ENCODE measurements at places on chromosomes 7 and 10.

DNA sequence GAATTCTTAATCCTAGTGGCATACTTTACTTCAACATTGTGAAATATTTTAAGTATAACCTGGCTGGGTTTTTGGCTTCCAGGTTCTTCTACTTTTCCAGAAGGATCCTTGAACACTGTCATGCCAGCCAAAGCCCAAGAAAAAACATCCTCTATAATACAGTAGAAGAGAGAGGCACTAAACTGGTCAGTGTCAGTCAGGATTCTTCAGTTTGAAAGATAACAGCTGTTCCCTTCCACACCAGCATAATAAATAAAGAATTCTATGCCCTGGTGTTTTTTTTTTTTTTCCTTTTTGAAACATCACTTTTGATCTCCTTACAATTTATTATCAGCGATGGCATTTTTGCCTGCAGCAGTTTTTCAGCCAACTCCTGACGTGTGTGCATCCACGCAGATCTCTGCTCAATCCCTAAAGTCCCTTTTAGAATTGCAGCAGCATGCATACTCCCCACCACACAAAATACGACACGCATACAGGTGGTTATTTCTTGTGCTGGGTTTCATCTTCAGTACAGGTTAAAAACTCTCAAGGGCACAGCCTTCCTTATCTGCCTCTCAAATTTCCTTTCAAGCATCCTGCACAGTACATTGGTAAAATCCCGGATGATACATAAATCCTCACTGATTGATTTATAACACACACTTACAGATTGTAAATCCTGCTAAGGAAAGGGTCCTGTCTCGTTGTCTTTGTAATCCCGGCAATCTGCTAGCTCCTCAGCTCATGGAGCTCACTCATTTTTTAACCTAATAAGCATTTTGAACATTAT is 100.2 kb downstream of the TPK1 start:
- no peak for DNase-seq

DNA sequence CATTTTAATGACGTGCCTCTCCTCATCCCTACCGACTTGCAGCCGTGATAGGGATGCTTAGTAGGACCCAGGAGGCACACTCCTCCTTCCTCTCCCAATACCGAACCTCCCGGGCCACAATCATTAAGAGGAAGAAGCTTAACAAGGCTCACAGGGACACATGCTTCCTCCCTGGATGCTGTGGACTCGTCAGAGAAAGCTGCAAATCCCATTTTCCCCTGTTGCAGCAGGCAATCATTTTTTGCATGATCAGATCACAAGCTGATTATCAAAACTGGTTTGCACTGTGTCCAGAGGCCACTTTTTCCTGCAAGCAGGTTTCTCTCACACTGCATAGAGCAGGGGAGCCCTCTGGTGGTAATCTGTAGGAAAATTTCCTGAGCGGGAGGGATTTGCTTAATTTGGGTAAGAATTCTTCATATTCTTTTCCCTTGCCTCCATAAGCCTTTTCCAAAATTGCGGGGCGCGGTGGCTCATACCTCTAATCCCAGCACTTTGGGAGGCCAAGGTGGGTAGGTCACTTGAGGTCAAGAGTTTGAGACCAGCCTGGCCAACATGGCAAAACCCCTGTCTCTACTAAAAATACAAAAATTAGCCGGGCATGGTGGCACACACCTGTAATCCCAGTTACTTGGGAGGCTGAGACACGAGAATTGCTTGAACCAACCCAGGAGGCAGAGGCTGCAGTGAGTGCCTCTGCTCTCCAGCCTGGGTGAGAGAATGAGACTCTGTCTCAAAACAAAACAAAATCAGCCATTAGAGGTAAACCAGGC is 16.1 kb upstream of the LAMB4 start:
- peak; percentile 21 for DNase-seq

DNA sequence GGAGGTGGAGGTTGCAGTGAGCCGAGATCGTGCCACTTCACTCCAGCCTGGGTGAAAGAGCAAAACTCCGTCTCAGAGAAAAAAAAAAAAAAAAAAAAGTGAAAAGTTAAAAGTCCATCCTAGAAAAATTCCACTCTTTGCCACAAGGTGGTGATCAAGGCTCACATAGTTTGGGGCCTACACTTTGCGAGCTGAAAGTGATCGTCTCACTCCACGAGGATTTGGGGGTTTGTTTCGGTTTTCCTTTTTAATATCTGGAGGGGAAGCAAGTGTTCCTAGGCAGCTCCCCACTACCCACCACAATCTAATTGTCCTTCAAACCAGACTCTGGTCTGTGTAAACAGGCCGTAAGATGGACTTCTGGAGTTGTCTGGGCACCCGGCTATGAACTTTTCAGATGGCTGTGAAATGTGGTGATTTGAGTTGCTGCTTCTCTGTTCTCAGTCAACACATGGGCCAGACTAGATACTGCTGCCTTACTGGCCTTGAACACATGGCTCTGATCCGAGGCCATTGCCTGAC is 27.1 kb downstream of the PRLHR start:
- DNase-seq, result no peak

GRCh38 chr10:59245686-59246085 is 69.2 kb downstream of the PHYHIPL start:
- no peak for DNase-seq

DNA sequence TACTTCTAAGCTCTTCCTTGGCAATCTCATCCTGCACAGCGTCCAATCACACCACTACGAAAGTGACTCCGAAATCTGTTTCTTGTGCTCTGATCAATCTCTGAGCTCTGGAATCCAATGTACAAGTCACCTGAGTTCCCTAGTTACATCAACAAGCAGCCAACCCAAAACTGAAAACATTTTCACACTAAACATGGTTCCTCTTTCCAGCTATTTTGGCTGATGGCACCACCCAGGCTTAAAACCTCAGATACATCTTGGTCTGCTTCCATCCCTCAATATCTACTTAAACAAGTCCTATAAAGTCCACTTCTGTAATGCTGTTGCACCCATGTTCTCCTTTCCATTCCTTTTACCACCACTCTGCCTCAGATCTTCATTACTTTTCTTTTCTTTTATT is 3.6 kb downstream of the BLOC1S2 start:
- DNase-seq, result no peak

GRCh38 chr10:121734589-121735045 is 136.4 kb upstream of the FGFR2 start:
- no peak for DNase-seq

- DNase-seq, result peak; percentile 72
Observed at GRCh38 chr10:121154846-121155245, 303.7 kb downstream of the WDR11 start.

GRCh38 chr10:130175074-130175473 is 38.9 kb downstream of the GLRX3 start:
- no peak for DNase-seq

- DNase-seq, result no peak
Observed at GRCh38 chr10:12679636-12680035, 321.9 kb downstream of the CCDC3 start.

DNA sequence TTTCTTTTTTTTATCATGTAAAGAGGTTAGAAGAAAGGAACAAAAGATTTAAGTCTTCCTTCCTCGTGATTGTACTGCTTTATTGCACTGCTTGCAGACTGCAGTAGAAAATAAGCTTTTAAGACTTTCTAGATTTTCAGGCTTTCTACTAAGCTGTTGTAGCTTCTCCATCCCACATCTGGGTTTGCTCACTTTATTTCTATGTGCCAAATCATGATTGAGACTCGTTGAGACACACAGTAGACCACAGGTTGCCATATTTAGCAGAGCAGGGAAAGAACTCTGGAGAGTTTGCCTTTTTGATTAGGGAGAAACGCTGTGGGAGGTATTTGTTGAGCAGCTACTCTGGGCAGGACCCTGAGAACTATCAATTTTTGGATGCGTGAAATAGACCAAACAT is 89.2 kb upstream of the BTBD16 start:
- no peak for DNase-seq

DNA sequence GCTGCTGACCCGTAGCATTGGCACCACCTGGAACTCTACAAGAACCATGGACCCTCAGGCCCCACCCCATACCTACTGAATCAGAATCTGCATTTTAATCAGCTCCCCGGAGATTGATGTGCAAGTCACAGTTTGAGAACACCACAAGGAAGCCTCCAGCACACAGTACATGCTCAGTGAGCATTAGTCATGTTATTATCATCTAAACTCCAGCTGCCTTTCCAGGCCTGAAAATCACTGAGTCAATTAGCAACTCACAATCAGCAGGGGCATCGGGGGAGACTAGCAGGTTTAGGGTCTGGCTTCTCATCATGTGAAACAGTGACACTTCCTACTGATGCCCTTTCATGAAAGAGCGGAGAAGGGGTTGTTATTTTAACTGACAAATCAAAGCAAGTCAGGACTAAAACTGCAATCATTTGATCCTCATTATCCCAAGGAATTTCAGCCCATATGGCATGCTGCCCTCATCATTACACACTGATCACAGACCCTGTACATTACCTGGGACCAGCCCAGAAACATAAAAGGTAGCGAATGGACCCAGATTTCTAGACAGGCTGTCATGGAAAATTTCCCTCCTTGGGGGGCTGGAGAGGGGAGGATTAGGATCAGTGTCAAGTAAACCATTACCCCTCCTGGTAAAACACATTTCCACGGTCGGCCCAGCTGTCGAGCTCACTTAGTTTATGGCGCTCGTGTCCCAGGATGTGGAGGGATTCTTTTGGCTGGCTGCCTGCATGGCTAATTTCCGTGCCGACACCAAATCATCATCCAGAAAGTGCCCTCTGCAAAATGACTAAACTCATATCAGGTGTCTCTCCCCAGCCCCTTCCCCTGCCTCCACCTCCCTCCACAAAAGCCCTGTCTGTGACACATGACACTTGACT is 122.8 kb downstream of the PRLHR start:
- no peak for DNase-seq

GRCh38 chr10:105025092-105025491 is 384.0 kb downstream of the SORCS3 start:
- DNase-seq, result no peak

DNA sequence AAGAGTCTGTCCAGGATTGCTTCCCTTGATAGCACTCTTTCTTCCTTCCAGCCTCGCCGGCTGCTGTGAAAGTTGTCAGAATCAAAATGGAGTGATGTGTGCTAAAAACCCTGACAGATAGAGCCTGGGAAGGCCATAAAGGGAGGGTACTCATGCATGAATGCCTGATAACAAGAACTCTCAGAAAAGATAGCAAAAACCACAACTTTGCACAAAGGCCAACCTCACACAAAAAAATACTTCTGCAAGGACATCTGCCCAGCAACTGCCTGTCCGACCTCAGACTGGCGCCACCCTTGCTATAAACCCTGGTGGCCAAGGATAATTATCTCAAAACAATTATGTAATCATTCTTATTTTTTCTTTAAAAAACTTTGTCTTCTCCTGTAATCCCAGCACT is 133.2 kb upstream of the SVIL start:
- no peak for DNase-seq

- no peak for DNase-seq
Observed at GRCh38 chr10:84214612-84215235, 10.6 kb downstream of the LRIT2 start.

DNA sequence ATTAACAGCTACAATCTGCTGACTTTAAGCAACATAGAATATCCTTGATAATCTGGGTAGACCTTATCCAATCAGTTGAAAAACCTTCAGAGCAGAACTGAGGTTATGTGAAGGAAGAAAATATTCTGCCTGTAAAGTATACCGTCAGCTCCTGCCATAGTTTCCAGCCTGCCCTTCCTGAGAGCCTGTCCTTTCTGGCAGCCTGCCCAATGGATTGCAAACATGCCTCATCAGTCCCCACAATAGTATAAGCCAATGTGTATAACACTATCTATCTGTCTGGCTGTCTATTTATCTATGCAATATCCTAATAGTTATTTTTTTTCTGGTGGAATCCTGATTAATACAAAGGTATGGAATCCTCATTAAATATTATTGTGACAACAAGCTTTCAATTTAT is 489.2 kb upstream of the KCND2 start:
- DNase-seq, result peak; percentile 59

GRCh38 chr10:665579-666091 is 23.8 kb downstream of the DIP2C start:
- DNase-seq, result no peak

DNA sequence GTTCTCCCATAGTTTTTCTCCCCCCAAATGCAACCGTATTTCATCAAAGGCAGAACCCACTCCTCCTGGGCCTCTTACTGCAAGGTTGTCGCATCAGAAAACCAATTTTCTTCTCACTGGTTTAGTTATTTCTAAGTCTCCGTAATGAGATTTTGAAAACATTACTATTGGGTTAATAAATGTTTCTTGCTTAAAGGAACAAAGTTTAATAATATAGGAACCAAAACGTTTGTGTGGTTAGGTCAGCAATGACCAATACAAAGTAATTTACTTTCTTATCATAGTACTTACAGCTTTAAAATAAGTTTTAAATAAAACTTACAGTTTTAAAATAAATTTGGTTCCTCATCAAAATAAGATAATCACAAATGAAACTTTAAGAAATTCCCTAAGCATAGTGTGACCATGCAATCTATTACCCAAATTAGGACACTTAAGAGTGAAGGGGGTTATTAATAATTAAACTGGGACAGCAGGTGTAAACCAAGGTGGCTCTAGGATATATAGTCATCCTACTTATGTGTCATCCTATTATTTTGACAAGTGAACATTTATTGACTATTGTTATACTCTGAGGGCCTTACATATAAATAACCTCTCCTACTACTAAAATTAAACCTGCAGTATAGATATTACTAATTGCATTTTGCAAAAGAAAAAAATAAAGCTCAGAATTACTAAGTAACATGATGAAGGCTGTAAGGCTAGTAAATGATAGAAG is 415.4 kb upstream of the LRRN3 start:
- DNase-seq, result no peak

DNA sequence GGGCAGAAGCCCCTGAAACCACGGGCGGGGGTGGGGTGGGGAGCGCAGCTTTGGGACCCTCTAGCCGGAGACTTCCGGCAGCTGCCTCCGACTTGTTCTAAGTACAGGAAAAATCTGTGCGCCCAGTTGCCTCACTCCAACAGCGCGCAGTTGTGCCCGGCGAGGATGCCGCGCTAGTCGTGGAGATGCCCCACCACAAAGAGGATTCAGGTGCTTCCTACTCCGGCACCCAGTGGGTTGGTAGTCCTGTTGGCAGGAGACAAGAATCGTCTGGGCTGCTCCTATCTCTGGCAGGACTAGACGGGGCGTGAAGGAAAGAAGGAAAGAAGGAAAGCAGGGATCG is 465 bp upstream of the NPY start:
- no peak for DNase-seq

Measured in DMS153 (cell line).